ENCODE measurements at places on chromosomes 1 and 21.

DNA sequence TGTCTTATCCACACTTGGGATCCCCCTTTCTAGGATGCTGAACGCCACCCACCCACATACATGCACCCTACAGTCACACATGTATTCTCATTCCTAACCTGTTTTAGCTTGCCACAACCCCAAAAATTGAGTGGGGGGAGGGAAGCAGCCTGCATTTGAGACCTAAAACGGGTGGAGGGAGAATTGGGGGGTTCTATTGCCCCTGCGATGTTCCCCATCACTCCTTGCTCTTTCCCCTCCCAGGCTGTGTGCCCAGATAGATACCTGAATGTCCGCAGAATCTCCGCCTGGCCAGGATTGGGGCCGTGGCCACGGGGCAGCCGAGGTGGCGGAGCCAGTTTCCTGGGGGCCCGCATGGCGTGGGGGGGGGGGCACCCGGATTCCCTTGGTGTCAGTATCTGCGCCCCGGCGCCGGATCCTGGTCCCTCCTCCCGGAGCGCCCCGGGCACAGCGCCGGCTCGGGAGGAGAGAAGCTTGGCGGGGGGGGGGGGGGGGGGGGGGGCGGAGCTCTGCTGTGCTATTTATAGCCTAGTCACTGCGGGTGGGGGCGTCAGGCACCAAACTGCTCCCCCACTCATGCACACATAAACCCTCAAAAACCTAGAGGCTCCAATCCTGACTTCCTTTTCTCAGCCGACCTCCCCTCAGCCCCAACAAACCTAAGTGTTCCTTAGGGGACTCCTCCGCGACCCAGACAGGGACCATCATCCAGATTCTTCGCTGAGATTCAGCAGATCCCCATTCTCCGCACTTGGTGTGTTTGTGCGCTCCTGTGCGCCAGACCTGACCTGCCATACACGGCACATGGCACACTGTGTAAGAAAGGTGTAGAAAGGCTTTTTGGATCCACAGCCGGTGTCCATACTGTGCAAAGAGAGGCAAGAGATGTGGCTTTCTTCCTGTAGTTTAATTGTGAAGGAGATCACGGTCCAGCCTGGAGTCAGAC is 1.9 kb downstream of the ANKRD34A start:
- no peak for DNase-seq

GRCh38 chr1:14794906-14795305 is 196.4 kb downstream of the KAZN start:
- DNase-seq, result no peak

- DNase-seq, result no peak
Observed at GRCh38 chr1:205665201-205666045, 14.9 kb downstream of the SLC45A3 start.

- no peak for DNase-seq
Observed at GRCh38 chr1:56064705-56065104, 514.7 kb downstream of the PLPP3 start.

- DNase-seq, result no peak
Observed at GRCh38 chr1:63142001-63142400, 180.4 kb upstream of the FOXD3 start.

DNA sequence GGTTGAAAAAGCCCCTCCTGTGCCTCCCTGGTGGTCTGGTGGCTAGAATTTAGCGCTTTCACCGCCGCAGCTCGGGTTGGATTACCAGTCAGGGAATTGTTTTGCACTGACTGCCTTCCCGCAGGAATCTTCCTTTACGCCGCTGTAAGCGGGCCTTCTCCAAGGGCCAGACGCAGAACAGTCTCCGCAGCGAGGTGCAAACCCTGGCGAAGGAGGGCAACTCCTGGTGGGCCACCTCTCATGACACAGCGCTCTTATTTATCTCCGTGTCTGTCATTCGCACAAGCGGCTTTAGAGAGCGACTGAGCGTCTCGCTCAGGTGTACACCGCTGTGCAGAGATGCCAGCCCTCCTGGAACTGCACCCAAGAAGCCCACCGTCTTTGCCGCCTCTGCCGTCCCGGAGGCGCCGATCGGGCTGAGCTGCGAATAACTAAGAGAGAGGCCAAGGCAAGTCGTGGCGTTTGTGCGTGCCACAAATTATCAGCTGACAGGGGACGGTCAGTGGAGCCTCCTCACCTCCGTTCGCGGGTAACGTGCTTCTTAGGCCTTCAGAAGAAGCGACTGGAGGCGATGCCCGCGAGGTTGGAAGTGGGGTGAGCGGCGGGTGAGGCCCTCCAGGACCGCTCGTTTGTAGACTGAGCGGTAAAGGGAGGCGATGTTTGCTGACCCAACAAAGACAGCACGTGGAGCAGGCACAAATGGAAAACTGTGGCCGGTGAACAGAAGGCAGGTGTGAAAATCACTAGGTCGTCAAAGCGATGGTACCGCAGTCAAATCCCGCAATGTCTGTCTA is 93.5 kb downstream of the PRKAB2 start:
- DNase-seq, result no peak

- peak; percentile 66 for DNase-seq
Observed at GRCh38 chr1:231806623-231807495, 180.3 kb downstream of the DISC1 start.

GRCh38 chr1:48808496-48808895 is 31.8 kb upstream of the BEND5 start:
- no peak for DNase-seq

DNA sequence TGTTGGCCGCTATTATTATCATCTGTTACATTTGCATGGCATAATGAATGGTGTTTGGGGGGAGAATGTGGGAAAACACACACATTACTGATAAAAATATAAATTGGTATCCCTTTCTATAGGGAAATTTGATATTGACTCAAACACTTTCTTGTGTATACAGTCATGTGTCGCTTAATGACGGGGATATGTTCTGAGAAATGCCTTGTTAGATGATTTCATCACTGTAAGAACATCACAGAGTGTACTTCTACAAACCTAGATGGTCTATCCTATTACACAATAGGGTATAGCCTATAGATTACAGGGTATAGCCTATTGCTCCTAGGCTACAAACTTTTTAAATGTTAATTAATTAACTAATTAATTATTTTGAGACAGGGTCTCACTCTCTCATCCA is 67.2 kb upstream of the B3GALNT2 start:
- no peak for DNase-seq

GRCh38 chr1:160610569-160611242 is 31.4 kb upstream of the CD84 start:
- DNase-seq, result no peak

All from iPS DF 6.9 (cell line).